Daoy (cell line): ENCODE measurements at places on chromosomes 6 and 20.
A peak's percentile ranks its signal among the peaks of the same experiment; 100 is the strongest.

GRCh38 chr6:93226822-93227221 lies 192.5 kb downstream of the EPHA7 start:
- DNase-seq: no peak

GRCh38 chr20:4066551-4066950 lies 51.2 kb upstream of the RNF24 start:
- DNase-seq: no peak

GRCh38 chr6:79421707-79422484 lies 115.3 kb downstream of the LCA5 start:
- DNase-seq: peak; percentile 73

DNA sequence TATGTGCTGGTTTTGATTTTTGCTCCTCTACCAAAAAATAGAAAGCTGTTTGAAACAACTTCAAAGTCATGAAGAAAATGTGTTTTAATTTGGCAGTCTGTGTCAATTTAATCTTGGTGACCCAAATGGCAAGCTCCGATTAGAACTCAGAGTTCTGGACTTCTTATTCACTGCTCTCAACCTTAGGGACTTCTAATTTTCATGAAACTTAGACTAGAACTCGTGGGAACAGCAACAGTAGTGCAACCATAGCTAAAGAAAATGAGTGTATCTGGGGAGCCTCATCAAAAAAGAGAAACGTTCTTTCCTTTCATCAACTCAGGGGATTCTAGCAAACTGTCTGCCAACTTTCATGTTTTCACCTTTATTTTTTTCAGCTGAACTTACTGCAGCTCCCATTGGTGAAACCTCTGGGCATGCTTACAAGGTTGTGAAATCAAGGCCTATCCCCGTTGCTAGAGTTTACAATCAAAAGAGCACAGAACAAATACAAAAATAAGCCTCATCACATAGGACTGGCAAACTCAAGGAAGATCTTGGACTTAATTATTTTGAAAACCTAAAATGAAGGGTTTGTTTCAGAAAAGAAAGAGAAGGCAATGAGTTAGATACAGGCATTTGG lies 114.0 kb upstream of the HSF2 start:
- no peak for DNase-seq

DNA sequence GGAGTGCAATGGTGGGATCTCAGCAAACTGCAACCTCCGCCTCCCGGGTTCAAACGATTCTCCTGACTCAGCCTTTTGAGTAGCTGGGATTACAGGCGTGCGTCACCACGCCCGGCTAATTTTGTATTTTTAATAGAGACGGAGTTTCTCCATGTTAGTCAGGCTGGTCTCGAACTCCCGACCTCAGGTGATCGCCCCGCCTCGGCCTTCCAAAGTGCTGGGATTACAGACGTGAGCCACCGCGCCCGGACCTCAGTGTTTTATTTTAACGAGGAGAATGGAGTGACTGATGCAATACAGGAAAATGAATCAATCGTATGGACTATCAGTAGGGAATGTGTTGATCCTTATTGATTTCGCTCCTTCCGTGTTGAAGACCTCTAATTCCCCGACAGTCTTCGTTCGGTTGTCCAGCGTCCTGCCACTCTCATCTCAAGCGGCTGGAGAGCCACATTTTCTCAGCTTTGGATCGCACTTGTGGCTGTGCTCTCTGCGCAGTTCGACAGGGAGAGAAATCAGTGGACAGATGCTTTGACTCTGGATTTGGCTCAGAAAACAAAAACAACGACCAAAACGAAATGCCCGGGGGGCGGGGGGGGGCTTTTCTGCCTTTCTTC lies 166.2 kb downstream of the TRIM27 start:
- DNase-seq: peak; percentile 75

DNA sequence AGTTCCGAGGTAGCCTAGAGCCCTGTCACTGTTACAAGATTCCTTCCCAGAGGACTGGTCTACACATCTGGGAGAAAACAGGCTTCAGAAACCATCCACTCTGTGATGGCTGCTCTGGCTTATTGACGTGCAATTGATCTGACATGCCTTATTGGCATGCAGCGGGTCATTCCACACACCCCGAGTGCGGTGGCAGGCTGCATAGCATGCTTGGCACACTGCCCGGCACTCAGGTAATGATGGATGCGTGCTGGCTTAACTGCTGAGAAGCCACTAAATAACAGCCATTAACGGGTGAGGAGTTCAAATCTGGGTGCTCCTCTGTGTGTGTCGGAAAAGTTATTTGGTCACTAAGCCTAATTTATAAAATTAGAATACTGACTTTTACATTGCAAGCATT lies 67.9 kb upstream of the CDH4 start:
- peak; percentile 43 for DNase-seq

GRCh38 chr6:110130362-110130761 lies 49.1 kb downstream of the WASF1 start:
- no peak for DNase-seq
